ENCODE measurements at places on chromosomes 3 and 15.

- no peak for DNase-seq
These were observed 133.1 kb upstream of the CBLB start for GRCh38 chr3:106001923-106002322.

DNA sequence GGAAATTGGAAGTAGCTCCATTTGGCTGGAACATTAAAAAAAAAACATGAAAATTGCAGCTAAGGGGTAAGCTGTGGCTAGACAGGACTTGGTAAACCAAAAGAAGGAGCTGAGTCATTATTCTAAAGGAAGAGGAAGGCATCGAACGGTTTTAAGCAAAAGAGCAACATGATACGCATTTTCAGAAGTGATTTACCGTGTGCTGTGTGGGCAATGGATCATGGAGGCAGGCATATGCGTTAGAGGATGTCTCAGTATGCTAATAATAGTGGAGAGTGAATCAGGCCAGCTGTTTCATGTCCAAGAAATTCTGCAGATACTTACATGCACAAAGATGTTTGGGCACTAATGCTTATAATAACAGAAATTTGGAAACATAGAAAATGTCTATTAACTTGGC lies 409.1 kb upstream of the ATP11B start:
- no peak for DNase-seq

DNA sequence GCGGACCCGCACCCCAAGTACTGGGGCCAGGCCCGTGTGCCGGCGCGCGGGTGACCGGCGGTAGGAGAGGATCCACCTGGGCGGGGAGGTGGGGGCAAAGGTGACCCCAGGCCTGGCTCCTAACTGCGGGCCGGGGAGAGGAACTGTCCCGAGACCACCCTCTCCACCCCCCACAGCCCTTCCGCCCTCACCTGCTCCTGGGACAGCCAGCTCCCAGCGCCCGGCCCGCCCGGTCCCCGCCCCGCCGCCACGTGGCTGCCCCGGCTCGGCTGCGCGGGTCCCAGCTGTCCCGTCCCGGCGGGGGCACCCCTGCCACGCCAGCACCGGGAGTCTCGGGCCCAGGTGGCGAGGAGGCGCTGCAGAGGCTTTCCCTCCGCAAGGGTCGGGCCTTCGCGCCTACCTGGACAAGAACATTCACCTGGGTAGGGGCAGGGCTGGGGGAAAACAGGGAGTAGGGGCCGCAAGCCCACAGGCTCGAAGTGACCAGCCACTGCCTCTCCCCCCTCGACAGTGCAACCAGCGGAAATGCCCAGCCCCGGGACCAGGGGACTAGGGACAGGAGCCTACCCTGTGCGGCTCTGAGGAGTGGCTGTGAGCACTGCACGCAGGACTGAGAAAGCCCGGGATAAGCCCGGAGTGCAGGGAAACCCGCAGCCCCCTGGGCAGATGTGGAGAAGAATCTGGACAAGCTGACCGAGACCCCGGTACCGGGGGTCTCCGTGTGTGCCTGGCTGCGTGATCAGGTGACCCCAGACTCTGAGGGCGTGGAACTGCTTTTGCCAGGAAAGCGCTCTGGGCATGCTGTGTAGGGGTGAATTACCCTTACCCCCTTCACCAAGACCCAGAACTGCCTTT lies at the start of gene SLC12A8:
Gene SLC12A8 (minus strand): TSS at position 240 of the 855 bp plus-strand sequence. CDS start 1,399 bp downstream, outside the sequence.
- no peak for DNase-seq

DNA sequence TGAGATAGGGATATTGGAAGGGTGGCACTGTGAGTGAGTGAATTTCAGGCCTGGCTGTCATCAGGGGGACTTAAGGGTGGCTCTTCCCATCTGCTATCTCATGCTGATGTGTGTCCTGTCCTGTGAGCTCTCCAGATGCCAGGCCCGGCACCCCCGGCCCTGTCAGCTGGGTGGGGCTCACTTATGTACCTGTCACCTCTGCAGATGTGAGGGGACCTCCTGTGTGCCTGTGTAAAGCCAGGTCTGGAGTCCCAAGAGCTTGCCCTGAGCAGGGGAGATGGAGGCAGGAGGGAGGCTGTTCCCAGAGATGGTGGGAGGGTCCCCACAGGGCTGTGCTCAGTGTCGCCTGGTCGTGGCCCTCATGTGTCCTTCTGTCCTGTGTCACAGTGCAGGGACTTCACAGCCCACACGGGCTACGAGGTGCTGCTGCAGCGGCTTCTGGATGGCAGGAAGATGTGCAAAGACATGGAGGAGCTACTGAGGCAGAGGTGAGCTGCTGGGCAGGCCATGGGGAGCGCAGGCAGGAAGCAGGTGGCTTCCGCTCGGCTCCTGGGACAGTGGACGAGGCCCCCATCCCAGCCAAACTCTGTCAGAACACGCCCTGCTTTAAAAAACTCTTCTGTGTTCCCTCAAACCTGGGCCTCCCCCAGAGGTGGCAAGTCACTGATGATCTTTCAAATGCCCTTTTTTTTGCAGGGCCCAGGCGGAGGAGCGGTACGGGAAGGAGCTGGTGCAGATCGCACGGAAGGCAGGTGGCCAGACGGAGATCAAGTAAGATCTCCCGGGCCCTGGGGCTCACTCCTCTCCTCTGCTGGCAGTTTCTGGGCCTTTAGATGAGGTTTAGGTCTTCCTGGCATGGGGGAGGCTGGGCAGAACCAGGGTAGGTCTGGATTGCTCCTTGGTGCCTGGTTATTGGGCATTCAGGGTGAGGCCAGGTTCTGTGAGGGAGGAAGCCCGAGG lies 23.1 kb downstream of the PSTPIP1 start:
- DNase-seq, result no peak

DNA sequence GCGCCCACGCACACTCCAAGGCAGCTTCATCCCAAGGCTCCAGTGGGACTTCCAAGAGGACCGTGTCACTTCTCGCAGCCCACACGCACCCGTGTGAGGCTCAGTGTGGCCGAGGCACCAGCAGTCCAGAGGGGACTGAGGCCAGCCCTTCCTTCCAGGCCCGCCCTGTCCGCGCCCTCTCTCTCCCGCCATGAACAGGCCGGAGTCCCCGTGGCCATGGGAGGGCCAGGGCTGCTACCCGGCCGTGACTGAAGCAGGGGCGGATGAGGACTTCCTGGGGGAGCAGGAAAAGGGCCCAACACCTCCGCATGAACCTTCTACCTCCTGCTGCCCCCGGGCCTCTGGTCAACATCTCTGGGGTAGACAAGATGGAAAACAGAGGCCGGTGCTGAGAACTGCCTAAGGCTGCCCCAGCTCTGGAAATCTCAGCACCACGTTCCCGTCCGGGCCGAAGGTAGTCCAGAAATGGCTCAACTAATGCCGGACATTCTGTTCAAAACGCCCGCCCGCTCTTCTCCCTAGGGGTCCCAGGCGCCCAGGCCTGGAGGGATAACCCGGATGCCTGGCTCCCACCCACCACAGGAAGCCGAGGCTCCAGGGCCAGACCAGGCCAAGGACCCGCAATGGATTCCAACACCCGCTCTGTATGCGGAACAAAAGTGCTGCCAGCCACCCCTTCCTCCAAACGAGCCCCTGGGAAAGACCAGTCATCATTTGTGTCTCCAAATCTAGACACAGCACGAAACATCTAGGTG lies 32.7 kb downstream of the TNK2 start:
- DNase-seq, result no peak

- DNase-seq, result no peak
These were observed 122.4 kb downstream of the FOXP1 start for GRCh38 chr3:71461114-71461513.
